Panc1 (cell line): ENCODE measurements at places on chromosomes 16 and 17. TPM values are rescaled to one million over a fixed set of nuclear protein-coding genes. Genes with fewer than 3 reads are reported as not detected.

Gene MAP2K4
- 16.8 TPM for total RNA-seq

Gene ZG16B
- 9.1 TPM for total RNA-seq

Gene BCL7C
- total RNA-seq: 45.8 TPM

Gene HSD17B2
- 0.41 TPM for total RNA-seq

Gene ARL17B
- 12.7 TPM for total RNA-seq

Gene CRYM
- 0.41 TPM for total RNA-seq

Gene CLDN6
- 1.2 TPM for total RNA-seq

Gene PYY
- not detected for total RNA-seq

Gene ITGB3
- 17.6 TPM for total RNA-seq

Gene TLCD2
- total RNA-seq: 7.0 TPM

Gene ERCC4
- total RNA-seq: 23.4 TPM

Gene KRTAP4-1
- total RNA-seq: not detected

Gene KRT24
- not detected for total RNA-seq

Gene CTRL
- 2.0 TPM for total RNA-seq

DNA sequence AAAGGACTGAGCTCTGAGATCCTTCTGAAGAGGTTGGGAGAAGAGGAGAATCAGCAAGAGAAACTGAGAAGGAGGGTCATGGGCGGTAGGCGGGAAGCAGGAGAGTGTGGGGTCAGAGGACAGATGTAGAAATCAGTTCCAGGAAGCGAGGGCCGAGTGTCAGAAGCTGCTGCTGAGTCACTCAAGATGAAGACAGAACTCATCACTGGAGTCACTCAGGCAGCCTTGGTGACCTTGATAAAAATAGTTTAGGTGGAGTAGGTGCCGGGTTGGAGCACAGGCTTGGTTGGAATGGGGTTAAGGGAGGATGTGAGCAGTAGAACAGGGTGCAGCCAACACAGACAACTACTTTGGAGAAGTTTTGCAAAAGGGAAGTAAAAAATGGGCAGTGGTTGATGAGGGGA lies 6.1 kb upstream of the ITGAM start:
- DNase-seq: no peak

- DNase-seq: no peak
Observed at GRCh38 chr16:65123396-65124211, 1.7 kb upstream of the CDH11 start.

GRCh38 chr16:11248133-11248532 lies 7.9 kb downstream of the SOCS1 start:
- DNase-seq: no peak

- no peak for DNase-seq
Observed at GRCh38 chr16:89071686-89072547, 21.7 kb upstream of the ACSF3 start.

GRCh38 chr16:14609716-14610115 lies 20.3 kb downstream of the PARN start:
- no peak for DNase-seq

GRCh38 chr17:67121316-67121891 lies 77.0 kb downstream of the CACNG1 start:
- no peak for DNase-seq

DNA sequence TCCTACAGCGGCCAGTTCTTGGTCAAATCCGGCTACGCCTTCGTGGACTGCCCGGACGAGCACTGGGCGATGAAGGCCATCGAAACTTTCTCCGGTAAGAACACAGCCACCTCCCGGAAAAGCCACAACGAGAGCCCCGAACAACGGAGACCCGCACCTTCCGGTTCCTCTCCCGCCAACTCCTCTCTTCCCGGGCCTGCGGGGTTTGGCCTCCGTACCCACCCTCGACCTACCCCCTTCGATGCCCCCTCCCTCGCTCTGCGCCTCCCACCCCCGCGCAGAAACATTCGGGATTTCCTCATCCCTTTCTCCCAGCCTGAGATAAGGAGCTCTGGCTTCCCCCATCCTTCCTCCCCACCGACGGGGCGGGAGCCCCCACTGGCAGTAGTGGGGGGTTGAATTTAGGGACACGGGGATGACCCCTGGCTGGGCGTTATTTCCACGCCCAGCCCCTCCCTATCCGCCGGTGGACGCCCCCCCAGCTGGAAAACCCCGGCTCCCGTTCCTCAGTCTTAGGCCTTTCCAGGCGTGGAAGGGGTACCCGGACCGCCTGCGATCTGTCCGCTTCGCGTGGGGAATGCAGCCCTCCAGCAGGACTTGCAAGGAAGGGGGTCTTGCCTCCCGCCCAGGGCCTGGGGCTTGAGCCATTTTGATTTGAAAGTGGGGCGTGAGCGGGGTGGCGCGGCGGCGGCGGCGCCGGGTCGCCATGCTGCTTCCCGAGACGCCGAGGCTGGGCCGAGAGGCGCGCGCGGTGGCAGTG lies 822 bp downstream of the IGF2BP1 start:
- no peak for DNase-seq

DNA sequence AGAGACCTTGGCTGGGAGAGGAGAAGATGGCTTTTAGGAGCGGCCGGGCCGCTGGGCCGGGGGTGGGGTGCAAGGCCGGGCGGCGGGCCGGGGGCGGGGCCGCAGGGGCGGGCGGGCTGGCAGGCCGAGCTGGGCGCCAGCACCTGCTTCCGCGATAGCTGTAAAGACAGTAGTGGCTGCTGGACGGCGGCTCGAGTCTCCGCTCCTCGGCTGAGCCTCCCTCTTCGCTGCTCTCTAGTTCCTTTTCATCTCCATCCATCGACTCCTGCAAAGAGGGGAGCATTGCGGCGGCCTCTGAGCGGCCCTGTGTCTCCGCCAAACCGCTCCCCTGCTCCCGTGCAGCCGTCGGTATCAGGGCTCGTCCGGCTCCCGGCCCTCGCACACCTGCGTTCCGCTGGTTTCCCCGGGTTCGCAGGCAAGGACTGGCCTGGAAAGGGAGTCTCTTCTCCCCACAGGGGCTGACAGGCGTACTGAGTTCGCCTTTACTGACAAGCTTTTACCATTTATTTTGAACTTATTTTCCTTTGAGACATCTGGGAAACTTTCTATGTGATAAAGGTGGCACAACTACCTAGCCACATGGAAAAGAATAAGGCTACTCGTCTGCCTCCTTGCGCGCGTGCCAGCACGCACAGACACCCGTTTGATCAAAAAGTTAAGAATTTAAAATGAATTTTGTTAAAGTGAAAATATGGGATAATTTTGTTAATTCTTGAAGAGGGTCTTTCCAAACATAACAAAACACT lies at the start of gene C17orf75:
Gene C17orf75 (minus strand): TSS at position 317 of the 746 bp plus-strand sequence. CDS start 34 bp downstream, at position 283.
- DNase-seq: peak; percentile 33

DNA sequence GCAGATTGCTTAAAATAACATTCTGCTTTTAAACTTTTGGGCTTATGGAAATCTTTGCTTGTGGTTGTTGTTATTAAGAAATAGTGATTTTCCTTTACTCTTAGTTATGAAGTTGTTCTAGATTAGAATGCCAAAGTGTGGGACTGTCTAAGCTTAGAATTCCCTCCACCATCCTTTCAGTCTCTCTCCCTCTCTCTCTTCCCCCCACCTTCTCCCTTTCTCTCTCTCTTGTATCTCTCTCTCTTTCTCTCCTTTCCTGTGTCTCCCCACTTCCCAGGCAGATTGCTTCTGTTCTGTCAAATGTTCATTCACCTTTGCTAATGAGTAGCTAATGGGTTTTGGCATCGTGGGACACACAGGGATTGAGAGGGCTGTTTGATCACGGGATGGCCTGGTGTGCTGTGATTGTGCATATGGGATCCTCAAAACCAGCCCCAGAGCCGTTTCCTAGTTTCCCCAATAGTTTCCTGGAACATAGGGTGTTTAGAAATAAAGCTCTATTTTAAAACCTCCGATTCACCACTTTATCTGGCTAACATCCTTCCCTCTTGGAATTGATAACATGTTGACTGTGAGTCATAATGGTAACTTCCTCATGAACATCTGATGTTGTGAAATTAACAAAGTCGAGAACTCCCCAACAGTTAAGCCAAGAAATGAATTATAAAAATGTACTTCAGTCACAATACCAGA lies 502.6 kb downstream of the TMEM114 start:
- no peak for DNase-seq

- DNase-seq: peak; percentile 52
Observed at GRCh38 chr17:17890773-17891759, 54.3 kb upstream of the SREBF1 start.

DNA sequence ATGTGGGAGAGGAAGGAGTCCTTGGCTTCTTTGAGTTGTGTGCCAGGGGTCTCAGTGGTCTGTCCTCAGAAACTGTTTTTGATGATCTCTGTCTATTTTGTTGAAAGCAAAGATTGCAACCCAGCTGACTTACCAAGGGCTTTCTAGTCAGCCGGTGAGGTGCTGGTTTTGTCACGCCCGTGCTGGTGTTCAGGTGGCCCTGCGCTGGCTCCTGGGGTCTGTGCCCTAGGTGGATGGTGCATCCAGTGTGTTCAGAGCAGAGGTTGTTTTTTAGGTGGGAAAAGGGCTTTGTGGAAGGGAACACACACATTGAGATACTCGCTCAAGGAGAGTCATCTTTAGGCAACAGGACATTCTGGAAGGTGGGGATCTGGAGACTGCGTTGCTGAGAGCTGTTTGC lies 51.0 kb downstream of the BANP start:
- no peak for DNase-seq

DNA sequence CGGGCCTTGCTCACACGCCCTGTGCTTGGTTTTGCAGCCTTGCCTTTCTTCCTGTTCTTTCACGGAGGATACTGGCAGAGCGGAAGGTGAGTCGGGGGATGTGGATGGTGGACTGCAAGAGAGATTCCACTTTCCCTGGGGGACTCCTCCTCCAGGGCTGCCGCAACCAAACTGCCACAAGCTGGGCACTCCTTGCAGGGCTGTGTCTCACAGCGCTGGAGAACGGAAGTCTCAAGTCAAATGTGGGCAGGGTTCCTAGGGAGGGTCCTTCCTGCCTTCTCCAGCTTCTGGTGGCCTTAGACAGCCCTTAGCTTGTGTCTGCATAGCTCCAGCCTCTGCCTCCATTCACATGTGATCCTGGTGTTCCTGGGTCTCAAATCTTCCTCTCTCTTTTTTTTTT lies 11.4 kb upstream of the BIRC5 start:
- no peak for DNase-seq

- DNase-seq: no peak
Observed at GRCh38 chr17:39001703-39002637, 34.8 kb upstream of the FBXO47 start.

DNA sequence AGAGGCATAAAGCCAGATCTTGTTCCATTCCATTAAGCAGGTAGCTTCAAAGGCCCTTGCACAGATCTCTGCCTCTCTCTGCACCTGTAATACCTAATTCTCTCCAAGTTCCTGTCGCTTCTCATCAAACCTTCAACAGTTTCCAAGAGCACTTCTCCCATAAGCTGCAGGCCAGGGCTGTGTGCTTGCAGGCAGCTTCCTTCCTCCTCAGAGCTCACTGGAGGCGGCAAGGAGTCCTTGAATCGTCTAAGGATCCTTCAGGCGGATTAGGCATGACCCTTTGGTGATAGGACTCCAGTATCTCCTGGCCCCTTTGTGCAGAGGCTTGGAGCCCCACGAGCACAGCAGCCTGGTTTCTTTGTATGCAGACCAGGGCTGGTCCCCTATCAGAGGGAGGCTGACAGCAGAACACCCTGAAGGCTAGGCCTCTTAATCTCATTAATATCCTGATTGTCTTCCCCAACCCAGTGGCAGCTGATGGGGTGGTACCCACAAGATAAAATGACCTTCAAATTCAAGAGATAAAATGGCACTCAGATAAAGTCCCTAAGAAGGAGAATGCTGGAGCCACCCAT lies 19.8 kb downstream of the HNF1B start:
- DNase-seq: no peak

DNA sequence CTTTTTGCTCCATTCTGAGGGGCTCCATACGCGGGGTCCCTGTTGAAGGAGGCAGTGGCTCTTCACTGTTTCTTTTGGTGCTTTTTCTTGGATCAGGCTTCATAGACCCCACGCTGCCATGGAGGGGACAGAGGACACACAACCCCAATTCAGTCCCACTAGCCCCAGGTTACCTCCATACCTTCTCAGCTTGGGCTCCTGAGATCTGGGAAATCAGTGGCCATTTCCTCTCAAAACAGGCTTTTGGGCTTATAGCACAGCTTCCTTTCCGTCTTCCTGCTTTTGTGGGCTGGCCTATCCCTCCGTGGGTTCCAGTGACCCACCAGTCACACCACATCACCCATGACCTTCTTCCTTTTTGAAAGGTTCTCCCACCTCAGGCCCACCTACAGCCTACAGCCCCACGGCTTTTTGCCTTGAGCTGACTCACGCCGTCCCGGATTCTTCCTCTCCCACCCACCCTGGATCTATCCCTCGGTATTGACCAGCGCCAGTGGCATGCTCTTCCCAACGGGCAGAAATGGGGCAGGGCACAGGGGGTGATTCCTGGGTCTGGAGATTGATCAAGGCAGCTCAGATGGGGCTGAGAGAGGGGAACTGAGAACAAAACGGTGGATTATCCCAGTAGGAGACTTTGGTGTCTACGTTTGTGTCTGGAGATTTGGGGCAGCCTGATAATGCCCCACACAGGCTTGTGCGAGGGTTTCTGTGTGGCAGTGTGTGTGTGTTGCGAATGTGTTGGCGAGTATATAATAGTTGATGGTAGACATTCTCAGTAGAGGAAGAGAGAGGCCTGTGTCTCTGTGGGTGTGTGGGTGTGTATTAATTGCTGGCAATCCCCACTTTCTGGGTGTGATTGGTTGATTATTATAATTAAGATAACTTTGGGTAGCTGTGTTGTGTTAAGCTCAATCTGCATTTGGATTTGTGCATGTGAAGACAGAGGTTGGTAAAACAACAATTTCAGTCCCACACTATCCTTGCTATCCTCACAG lies 3.8 kb downstream of the TBX21 start:
- DNase-seq: no peak

DNA sequence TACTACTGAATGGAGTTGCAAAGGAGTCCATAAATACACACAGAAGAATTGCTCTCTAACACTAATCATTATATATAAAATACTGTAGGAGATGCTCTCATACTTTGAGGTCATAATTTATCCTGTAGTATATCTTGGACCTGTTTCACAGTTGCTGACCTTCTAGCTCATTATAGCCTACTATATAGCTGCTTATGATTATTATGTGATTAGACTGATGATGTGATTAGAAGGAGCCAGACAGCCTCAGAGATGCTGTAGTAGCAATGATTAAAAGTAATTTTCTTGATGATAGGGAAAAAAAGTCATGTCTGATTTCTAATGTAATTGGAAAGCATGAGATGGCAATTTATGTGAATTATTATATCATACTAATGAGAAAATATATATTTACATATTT lies 455.7 kb downstream of the CNTNAP4 start:
- no peak for DNase-seq

DNA sequence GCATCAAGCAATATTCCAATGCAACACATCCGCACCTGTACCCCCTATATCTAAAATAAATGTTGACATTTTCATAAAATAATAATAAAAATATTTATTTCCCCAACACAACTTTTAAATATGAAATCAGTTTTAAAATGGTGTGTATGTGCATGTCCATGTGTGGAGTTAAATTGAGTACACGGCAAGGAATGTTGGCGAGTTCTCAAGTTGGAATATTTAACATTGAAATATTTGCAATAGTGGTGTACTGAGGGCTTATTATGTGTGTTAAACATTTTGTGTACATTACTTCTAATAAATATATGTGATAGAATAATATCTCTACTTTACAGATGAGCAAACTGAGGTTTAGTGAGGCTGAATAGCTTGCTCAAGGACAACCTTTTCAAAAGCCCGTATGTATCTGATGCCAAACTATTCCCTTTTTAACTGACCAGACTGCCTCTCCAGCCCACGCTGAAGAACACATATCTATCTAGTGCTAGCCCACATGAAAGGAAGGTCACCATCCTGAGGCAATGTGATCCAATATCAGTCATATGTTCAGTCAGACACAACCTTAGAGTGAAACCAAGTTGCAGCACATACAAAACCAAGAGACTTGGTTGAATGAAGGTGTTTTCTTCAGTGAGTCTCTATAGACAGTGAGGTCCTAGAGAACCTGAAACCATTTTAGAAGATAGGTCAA lies 192.2 kb upstream of the CDH11 start:
- DNase-seq: no peak
